Stimulated activated naive CD4-positive, alpha-beta T cell treated with Interleukin-2 at 50 U/mL for 16 hours (primary cell): ENCODE measurements at places on chromosomes 3 and 15.

DNA sequence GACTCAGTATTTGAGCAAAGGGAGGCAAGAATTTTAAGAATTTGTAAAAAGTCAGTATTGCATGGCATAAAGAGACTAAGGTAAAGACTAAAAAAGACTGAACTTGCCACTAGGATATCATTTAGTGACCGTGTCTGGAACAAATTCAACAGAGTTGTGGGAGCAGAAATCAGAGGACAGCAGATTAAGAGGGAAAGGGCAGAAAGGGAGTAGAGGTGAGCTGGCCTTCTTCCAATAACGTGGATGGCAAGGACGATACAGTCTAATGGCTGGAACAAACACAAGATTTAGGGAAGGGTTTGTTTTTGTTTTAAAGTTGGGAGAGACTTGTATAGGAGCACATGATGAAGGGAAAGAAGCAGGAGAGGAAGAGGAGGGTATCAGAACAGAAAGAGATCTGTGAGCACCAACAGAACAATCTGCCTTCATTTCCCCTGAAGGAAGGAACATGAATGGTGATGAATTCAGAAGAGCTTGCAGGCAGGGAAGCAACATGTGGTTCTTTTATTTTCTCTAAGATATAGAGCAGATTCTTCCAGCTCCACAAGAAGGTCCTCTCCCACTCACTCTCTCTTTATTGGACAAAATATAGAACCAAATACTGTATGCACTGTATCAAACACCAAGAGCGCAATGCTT, 8.6 kb downstream of the VGLL4 start:
- no peak for DNase-seq

GRCh38 chr15:60315878-60316277, 81.9 kb downstream of the ANXA2 start:
- no peak for DNase-seq

- no peak for DNase-seq
Observed at GRCh38 chr3:13054341-13055285, 18.6 kb downstream of the IQSEC1 start.

DNA sequence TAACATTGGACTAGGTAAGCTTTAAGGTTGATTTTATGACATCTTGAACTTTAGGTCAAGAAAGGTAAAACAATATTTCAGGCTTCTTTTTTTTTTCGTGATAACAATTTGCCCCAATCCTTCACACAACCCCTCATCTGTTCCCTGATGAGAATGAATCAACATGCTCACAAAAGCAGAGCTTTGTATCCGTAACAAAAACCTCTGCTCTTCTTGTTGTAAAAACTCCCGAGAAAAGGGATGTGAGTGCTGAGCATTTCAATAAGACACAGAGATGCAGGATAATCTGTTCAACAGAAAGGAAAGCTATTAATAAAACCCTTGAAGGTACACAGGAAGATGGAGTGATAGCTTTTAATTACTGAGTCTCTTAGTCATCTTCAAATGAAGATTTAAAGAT, 94.3 kb downstream of the RAD18 start:
- no peak for DNase-seq

DNA sequence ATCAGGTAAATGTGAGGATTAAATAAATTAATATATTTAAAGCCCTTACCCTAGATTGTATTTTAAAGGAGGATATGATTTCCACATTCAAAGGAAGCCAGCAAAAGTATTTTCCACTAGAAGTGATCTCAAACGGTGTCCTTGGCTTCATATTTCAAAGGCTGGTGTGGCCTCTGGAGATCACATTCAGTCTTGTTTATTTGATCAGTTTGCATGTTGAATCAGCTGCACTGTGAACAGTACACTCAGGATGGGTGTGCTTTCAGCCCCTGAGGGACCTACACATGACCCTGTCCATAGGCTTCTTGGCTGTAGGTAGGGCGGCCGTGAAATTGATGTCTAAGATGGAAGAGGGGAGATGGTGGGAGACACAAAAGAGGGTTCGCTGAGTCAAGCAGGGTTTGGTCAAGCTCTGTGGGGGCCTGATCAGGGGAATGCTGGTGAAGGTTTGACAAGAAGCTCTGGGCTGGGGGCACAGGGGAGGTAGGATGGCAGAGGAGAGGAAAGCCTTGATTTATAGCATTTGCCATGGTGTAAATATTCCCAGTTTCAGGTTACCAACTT, 21.9 kb downstream of the CYP8B1 start:
- no peak for DNase-seq

DNA sequence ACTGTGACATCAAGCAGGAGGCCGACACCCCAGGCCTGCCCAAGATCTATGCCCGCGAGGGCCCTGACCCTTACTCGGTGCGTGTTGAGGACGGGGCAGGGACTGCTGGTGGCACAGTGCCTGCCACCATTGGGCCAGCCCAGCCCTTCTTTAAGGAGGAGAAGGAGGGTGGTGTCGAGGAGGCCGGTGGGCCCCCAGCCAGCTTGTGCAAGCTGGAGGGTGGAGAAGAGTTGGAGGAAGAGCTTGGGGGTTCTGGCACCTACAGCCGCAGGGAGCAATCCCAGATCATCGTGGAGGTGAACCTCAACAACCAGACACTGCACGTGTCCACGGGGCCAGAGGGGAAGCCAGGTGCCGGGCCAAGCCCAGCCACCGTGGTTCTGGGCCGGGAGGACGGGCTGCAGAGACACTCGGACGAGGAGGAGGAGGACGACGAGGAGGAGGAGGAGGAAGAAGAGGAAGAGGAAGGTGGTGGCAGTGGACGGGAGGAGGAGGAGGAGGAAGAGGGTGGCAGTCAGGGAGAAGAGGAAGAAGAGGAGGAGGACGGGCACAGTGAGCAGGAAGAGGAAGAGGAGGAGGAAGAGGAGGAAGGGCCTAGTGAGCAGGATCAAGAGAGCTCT, 5.4 kb downstream of the ZBTB47 start:
- no peak for DNase-seq

DNA sequence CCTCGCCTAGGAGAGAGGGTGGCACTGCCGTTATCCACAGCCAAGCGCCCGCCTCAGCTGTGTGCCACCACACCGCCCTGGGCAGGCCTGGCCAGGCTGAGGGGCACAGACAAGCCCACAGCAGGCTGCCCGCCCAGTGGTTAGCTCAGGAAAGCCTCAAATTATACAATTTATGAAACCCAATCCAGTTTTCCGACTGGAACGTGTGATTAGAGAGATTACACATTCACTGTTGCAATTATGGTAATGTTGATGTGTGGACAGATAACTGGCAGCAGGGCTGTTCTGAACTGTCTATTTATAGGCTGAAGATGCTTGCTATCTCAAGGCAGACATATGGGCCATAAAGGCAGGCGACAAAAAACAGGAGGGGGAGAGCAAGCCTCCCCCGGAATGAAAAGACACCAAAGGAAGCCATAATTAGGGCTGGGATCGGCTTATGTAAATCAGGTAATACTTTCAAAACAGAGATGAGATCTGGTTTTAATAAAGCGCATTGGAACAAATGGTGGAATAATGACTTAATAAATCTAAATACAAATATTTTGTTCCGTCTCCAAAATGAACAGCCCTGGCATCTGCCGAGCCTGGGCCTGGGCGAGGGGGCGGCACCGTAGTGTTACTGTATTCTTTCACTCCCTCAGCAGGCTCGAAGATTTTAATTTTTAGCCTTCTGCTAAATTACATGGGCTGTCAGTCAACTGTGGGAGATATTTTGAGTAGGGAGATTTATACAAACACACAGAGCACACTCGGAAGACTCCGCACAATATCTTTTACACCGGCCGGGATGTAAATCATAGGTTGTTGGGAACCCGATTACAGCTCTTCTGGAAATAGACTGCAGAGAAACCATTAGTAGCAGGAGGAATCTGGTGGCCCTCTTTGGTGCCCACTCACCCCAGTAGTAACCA, 103.1 kb upstream of the TLE3 start:
- no peak for DNase-seq

- no peak for DNase-seq
Observed at GRCh38 chr15:38103564-38103963, 149.1 kb upstream of the SPRED1 start.
